Regular cardiac myocyte (primary cell): ENCODE measurements at places on chromosomes 12 and 14. TPM values are rescaled to one million over a fixed set of nuclear protein-coding genes. Genes with fewer than 3 reads are reported as not detected.

The SLC25A21 gene
- total RNA-seq: under 0.01 and 0.58 TPM in 2 replicates

The TEX52 gene
- not detected in 2 replicates for total RNA-seq

The BATF gene
- 1.2 TPM in 1 of 2 replicates, not detected in the other for total RNA-seq

The DNAI7 gene
- total RNA-seq: under 0.01 and 0.28 TPM in 2 replicates

The CCDC175 gene
- total RNA-seq: not detected in 2 replicates

The CLEC4C gene
- total RNA-seq: not detected in 2 replicates

The FGF6 gene
- total RNA-seq: not detected in 2 replicates

The PLEK2 gene
- 9.3 and 42.0 TPM in 2 replicates for total RNA-seq

The C14orf180 gene
- not detected in 2 replicates for total RNA-seq

The NXPH4 gene
- 4.4 and 9.6 TPM in 2 replicates for total RNA-seq

The PKP2 gene
- 0.38 and 8.2 TPM in 2 replicates for total RNA-seq

The GPD1 gene
- total RNA-seq: under 0.01 and 0.56 TPM in 2 replicates

The KRT5 gene
- 1.4 and 2.3 TPM in 2 replicates for total RNA-seq

The JPH4 gene
- total RNA-seq: not detected in 2 replicates

The GYS2 gene
- total RNA-seq: not detected in 2 replicates

The GZMB gene
- not detected in 2 replicates for total RNA-seq

The IQSEC3 gene
- total RNA-seq: 0.28 TPM in 1 of 2 replicates, not detected in the other

The MYF6 gene
- total RNA-seq: not detected in 2 replicates

The KRT6C gene
- not detected in 2 replicates for total RNA-seq

The ANKRD33 gene
- under 0.01 and 0.38 TPM in 2 replicates for total RNA-seq

The ANKRD9 gene
- total RNA-seq: 22.6 and 29.1 TPM in 2 replicates

The NPAS3 gene
- under 0.01 and 0.85 TPM in 2 replicates for total RNA-seq

The ADAMTS20 gene
- total RNA-seq: not detected in 2 replicates

The HOXC6 gene
- under 0.01 and 0.19 TPM in 2 replicates for total RNA-seq

The TMPRSS12 gene
- not detected in 2 replicates for total RNA-seq

The NANOG gene
- not detected in 2 replicates for total RNA-seq

The AKAP5 gene
- total RNA-seq: 0.56 and 0.58 TPM in 2 replicates

The TRIM9 gene
- total RNA-seq: under 0.01 and 0.28 TPM in 2 replicates

The SOAT2 gene
- total RNA-seq: 0.19 TPM in 1 of 2 replicates, not detected in the other
